ENCODE measurements at places on chromosomes 3 and 15.

DNA sequence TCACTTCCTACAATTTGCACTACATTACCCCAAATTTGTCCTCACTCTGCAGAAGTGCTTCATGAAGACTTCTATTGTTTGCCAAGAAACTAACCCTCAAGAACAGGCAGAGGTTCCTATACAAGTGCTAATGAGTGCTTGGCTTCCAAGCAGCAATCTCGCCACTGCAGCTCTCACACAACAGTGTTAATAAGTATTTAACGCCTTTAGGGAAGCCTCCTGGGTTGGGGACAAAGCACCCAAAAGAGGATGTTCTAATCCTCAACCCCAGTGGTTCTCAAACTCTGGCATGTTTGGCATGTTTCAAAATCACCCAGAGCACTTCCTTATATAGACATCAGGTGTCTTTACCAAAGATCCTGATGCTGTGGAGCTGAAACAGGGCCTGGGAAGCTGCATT lies 64.6 kb downstream of the ZIC4 start:
- no peak for DNase-seq

DNA sequence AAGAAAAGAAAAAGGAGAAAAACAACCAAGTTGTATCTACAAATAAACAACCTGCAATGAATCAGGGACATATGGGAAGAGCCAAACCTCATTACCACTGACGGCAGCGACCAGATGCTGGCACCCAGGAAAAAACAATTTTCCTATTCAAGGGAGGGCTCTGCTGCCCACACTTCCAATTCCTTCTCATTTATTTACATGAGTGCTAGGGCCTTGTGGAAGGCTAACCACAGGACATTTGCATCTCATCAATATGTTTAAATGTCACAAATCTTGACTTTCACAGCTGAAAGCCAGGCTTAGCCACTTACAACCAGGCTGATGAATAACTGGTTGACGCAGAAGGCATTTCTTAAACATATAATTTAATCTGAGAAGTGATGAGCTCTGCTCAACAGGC lies 36.0 kb downstream of the RFTN1 start:
- DNase-seq: no peak

GRCh38 chr3:27673701-27674100 lies 48.4 kb downstream of the EOMES start:
- no peak for DNase-seq

DNA sequence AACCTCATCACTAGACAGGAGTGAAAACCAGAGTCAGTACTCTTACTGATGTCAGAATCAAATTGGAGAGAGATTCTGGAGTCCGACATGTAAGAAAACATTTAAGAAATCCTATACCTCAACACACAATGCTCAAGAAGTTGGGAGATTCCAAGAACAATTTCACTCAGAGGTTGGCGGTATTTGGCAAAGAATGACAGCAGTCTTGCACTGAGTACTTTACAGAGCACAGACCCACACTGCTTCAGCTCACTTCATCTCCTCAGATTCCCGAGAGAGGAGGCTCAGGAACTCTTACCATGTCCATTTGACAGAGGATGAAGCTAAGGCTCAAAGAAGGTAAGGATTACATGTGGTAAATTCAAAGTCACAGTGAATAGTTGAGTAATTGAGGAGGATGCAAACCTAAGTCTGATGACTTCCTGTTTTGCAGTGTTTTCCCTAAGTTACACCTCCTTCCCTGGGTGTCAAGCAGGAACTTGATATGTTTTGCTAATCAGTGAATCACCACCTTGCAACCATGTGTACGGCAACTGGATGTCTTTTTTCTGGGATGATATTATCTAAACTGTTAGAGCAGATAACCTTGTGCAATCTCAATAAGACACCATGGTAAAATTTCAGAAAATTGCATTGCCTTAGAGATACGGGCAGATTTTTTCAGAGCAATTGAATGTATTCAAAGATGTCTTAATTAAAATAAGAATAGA lies 61.3 kb upstream of the MME start:
- DNase-seq: no peak

DNA sequence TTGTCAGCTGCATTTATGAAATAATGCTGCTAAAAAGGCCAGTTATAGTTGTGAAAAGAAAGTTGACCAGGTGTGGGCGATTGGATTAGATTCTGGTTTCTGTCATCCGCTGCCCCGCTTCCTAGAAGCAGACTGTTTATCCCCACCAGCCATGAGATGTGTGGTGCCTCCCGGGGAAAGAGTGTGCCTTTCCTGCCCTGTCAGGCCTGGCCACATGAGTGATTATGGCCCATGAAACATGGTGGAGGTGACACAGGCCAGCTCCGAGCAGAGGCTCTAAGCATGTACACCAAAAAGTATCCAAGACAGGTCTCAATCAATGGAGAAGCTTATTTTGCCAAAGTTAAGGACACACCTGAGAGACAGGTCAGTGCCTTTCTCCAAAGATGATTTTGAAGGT lies 85.4 kb upstream of the ABHD2 start:
- DNase-seq: no peak

DNA sequence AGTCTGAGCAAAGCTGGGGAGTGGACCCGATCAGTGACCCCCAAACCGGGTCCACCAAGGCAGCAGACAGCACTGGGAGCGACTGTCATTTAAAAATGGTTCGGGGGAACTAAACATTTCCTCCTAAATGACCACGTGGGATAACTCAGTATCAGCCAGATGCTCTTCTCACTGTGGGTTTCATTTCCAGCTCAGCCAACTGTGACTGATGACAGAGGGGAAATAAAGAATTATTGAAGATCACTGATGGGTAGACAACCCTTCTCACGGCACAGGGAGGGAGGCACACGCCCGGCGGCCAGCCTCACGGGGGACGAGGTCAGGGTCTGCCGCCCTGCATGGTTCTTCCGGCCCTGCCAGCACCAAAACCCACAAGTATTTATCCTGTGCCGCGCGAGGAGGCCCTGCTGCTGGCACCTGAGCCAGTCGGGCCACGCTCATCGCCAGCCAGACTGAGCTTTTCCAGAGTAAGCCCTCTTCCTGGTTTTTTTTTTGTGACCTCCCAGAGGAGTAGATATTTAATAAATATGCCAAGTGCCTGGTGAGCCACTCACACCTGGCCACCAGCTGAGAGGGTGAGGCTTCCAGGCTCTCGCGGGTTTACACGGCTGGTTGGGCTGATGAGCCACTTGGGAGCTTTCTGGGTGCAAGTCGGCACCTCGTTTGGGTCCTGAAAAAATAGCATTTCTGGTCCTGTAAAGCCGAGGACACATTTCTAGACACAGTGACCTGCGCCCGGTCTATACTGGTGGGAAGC lies 6.2 kb downstream of the MELTF start:
- no peak for DNase-seq

DNA sequence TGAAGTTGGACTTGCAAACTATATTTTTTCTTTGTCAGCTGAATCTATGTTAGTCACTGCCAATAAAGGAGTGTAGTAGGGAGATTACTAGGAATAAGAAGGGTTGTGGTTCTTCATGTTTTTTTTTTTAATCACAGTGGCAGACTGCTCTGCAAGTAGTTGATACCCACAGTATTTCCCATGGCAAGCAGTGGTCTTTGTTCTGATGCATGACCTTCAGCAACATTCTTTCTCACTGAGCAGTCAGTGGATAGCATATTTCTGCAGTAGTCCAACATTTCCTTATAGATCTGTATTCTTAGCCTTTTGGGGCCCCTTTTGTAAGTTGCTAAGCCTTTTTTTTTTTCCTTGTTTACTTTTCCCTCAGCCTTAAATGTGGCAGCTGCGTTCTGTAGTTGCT lies 151.1 kb downstream of the DOCK3 start:
- no peak for DNase-seq

- DNase-seq: no peak
Measured at GRCh38 chr3:13568515-13569028, 19.6 kb downstream of the FBLN2 start.

DNA sequence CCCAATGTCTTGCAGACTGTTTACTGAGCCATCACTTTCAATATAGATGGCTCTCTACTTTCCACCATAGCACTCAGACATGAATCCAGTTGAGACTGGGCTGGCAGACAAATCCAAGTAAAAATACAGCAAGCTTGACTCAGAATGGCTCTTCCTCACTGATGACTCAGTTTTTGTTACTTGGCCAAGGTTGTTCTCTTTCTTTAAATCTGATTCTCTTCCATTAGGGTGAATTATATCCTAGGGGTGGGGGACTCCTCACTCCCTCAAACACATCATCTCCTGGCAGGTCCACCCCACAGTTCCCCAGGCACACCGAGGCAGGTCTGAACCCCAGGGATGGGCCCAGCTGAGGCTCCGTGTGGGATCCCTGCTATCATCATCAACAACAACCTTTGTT lies 157.9 kb downstream of the MEX3B start:
- DNase-seq: no peak
